Pons (tissue), 1 donor: ENCODE measurements at places on chromosomes 13 and 19.

GRCh38 chr13:27258637-27259386 is 7.5 kb downstream of the RPL21 start:
- DNase-seq, result no peak

GRCh38 chr19:7916955-7917266 is 2.3 kb downstream of the TGFBR3L start:
- DNase-seq, result no peak

DNA sequence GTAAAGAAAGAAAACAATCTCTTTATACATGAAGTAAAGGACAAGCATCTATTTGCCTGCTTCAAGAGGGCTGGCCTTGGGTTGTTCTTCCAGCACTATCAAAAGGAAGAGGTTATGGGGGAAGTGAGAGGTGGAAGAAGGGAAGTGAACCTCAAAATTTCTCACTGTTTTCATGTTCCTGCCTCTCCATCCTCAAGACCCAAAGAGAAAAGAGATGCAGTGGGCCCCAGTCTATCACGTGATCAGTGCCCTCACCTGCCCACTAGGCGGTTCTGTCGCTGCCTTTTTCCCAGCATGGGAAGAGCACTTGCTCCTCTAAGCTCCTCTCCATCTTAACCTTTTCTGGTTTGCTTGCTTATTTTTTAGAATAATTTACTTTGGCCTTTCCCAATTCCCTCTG is 6.2 kb upstream of the USP12 start:
- DNase-seq, result peak; percentile 27

DNA sequence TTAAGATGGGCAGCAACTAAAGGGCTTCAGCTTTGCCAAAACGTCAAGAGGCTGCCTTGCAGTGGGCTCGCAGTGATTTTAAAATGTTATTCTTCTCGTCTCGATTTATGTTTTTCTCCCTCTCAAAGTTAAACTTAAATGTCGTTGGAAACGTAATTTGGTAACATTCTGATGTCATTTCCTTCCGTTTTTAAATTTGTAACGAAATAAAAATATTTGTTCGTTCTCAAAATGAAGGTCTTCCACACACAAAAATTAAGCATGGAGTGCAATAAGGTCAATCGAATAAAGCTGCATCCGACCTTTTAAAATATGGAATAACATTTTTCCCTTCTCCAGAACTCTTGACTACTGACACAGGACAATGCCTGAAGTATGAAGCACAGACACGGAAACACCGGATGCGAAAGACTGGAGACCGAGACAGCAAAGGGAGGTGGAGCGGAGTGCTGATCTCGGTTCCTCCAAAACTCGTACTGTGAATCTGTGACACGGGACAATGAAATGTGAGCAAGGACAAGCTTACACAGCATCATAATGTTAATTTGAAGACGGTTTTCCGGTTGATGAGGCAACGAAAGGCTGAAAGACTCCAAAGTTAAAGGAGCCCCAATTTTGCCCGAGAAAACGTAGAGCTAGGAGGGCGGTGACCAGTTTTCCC is 850 bp downstream of the MTMR6 start:
- DNase-seq, result peak; percentile 56

- DNase-seq, result no peak
Measured at GRCh38 chr19:12648088-12648487, 18.5 kb downstream of the MAN2B1 start.

- DNase-seq, result no peak
Measured at GRCh38 chr19:48498595-48499311, 12.9 kb downstream of the LMTK3 start.

- peak; percentile 72 for DNase-seq
Measured at GRCh38 chr19:53865918-53866864, 1.5 kb upstream of the MYADM start.

- no peak for DNase-seq
Measured at GRCh38 chr19:42233106-42233505, 9.3 kb downstream of the GSK3A start.

DNA sequence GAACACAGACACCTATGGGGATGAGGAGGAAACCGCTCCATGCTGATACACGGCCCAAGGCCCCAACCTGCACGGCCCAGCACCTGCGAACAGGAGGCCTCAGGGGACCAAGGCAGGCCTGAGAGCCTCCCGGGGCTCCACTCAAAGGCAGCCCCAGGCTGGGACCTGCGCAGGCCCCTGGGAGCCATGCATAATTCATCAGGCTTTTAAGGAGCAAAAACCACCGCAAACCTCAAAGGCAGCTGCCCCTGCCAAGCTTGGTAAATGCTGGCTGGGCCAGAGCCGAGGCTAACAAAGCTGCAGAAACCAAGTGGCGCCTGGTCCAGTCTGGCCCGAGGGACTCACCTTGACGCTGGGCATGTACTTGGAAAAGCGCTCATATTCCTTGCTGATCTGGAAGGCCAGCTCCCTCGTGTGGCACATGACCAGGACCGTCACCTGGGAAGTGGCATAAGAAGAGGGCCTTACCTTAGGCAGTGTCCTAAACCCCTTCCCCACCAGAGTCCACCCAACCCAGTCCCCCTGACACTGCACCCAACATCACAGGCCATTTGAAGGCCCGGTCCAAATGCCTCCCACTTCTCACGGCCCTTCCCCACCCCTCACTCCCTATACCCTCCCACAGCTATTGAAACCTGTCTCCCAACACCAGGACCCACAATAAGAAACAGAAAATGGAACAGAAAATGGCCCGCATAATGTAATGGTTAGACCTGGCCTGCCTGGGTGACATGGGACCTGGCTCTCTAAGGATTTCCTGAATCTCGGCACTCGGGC is 7.8 kb downstream of the DDX39A start:
- DNase-seq, result no peak

- DNase-seq, result no peak
Measured at GRCh38 chr19:50478901-50479715, 2.5 kb upstream of the GARIN5A start.

DNA sequence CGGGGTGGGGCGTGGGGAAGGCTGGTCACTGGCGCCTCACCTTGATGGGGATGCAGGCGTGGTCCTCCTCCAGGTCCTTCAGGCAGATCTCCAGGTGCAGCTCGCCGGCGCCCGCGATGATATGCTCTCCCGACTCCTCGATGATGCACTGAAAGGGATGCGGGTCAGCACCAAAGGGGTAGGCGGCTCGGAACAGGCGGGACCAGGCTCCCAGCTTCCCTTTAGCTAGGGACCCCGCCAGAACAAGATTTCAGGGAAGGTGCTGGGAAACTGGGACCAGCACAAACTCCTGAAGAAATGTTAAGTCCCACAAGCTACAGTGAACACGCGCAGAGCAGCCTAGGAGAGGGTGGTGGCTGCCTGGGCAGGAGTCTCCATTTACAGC is 6.0 kb downstream of the EEF2 start:
- no peak for DNase-seq

DNA sequence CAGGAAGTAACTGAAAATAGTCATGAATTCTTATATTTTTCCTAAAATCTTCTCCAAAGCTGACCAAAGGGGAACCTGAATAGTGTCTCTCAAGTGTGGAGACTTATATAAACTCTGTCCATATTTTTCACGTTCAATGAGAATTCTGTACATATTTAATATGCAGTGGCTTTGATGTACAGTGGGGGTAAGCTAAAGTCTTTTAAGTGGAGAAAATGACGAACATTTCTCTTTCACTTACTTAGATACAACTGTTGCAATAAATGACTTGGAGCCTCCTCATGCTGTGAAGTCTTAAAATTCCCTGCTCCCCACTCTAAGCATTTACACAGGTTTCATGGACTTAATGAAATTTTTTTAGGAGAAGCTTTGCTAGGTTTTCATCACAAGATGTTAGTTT is 1196.7 kb downstream of the EFNB2 start:
- no peak for DNase-seq

DNA sequence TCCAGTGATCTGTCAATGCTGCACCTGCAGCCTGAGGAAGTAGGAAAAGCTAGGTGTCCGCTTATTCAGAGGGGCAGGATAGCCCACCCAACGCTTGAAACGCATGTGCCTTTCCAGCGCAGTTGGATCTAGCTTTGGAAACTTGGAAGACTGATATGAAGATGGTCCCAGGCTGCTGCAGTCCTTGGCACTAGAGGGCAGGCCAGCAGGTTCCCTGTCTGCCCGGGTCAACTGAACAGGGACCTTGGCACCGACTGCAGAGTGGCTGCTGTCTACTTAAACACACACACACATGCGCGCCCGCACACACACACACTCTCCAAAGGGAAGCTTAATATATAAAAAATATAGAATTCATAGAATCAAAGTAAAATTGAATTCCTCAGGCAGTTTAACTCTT is 100.0 kb downstream of the TSHZ3 start:
- DNase-seq, result no peak

- no peak for DNase-seq
Measured at GRCh38 chr19:15885919-15886318, 12.0 kb downstream of the CYP4F2 start.

- DNase-seq, result no peak
Measured at GRCh38 chr13:53069800-53070199, 41.2 kb downstream of the OLFM4 start.

- no peak for DNase-seq
Measured at GRCh38 chr13:90170208-90170607, 1177.3 kb upstream of the MIR17HG start.

DNA sequence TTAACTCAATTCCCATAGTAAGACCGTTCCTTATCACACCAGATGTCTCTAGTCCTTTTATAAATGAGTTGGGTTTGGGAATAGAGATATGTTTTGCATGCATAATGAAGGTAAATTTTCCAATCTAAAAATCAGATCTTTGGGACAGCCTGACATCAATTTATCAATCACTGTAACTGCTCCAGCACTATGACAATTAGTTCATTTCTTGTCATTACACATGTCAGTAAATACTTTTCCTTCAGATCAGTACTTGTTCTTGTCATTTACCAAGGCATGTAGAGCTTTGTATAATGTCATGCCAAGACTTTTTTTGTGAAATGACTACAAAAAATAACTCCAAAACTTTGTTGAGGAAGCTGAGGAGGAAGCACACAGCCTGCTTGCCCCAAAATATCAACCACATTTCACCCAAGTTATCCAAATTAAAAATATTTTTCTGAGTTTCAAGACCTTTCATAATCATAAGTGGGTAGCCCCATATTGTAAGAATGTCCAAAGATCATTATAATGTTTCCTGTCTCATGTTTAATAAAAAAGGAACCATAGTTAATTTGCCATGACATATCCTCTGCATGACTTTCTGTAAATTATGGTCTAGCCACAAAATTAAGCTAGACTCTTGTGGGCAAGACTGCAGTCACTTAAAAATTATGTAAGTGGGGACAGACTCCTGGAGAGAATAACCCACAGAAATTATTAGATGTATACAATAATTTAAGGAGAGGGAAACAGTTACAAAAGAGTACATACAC is 586.8 kb downstream of the TBC1D4 start:
- DNase-seq, result no peak

DNA sequence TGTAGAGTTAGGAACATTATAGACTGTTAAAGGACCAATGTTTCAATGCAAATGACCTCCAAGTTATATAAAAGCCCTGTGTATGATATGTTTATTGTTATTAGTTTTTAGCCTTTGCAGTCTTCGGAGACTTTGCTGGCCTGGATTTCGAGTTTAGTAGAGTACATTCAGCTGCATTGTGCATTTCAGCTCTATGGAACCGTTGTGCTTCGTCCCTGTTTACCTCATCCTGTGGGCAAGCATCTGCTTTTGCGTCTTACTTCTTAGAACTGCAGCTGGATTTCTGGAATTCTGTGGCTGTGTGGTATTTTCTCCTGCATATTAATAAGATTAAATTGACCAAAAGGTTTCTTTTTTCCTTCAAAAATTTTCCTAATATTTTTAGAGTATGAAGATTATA is 138.6 kb downstream of the KCNRG start:
- DNase-seq, result peak; percentile 33

DNA sequence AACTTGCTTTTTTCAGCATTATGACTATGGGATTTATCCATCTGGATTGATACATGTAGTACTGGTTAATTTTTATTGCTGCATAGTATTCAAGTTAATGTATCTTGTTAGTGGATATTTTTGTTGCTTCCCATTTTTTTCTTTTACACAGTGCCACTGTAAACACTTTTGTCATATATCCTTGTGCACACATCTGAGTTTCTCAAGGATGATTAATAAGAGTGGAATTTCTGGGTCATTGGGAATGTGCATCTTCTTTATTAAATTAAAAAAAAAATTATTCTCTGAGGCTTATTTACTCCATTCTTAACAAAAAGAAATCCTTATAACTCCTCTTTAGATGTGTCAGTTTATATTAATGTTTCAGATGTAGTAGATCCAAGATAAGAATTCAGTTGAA is 27.3 kb downstream of the B3GLCT start:
- DNase-seq, result no peak

DNA sequence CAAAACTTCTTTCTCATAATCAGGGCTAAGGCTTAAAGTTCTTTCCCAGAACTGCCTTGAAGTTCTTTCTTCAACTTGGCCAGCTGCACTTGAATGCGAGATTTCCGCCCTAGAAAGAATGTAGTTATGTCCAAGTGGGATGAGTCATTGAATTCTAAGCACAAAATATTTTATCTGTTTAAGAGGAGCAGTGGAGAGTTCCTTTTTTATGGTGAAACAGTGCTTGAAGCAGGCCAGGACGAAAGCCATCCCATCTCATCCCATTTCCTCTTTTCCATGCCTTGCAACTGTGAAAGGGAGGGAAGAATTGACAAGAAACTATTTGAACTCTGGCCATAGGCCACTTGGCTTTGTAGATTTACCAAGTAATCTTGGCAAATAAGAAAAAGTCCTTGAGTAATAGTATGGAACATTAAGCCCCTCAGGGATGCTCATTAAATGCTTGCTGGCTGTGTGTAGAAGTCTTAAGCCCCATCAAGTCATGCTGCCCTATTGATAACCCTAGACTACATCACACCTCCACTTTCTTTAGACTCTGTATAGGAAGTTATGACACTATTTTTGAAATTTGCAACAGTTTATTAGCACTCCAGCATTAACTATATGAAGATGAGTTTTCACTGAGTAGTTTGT is 174.5 kb downstream of the KCTD12 start:
- DNase-seq, result peak; percentile 61

DNA sequence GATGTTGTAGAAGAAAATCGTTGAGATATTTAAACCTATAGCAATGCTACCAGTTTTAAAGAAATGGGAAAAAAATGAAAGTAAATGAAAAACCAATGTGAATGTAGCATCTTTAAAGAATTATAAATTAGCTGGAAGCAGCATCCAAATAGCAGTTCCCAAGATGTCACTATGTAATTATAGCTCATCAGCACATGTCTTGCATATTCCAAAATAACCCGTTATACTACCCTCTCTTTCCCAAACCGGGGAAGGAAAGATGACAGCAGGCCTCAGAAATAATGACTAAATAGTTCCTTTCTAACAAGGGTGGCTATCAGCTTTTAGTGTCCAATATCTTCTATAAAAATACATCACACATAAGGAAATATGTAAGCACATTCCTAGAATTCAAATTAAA is 140.5 kb downstream of the FGF14 start:
- DNase-seq, result no peak
